ENCODE measurements at places on chromosomes 13 and 19. TPM values are rescaled to one million over a fixed set of nuclear protein-coding genes. Genes with fewer than 3 reads are reported as not detected.

TLE6 gene
- total RNA-seq: 4.4 TPM

GRCh38 chr13:98755729-98756128, 3.3 kb upstream of the SLC15A1 start:
- no peak overlapping the region for H3K27ac ChIP-seq
- H3K27me3 ChIP-seq: peaks cover 43% of the 10 kb centered on the region
- DNase-seq: no peak
- peaks cover 8% of the 10 kb centered on the region for H3K36me3 ChIP-seq
- H3K4me3 ChIP-seq: no peak overlapping the region
- H3K4me1 ChIP-seq: no peaks in the 10 kb centered on the region

GRCh38 chr13:73937441-73937840, 196.8 kb downstream of the KLF12 start:
- H3K36me3 ChIP-seq: peaks cover 13% of the 10 kb centered on the region
- H3K4me1 ChIP-seq: peaks cover 42% of the 10 kb centered on the region

- H3K4me3 ChIP-seq: no peak overlapping the region
- H3K27ac ChIP-seq: no peak overlapping the region
- peaks cover 14% of the 10 kb centered on the region for H3K27me3 ChIP-seq
- no peaks in the 10 kb centered on the region for H3K36me3 ChIP-seq
These were observed 49.0 kb upstream of the ZNF780A start for GRCh38 chr19:40139533-40140287.

DNA sequence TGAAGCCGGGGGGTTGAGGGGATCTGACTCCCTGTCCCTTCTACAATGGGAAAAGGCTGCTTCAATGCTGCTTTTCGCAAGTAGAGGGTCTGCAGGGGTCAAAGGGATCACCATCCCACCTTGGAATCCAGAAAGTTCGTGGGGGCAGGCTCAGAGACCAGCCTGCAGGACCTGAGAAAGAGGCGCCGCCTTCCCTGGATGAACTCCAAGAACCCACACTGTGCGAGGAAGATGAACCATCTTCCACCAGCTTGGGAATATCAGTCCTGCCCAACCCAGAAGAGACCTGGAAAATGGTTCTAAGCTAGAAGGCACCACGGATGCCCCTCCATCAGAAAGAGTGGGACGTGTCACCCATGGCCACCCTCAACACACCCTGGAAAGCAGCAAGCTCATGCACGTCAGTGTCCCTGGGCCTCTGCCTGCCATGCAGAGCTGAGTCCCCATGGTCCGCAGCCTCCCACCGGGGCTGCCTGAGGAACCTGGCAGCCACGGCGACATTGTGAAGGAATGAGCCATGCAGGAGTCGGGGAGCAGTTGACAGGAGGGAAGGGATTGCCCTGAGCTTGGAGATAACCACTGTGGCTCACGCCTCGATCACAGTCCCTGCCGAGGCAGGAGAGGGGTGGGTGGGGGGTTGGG, 14.6 kb downstream of the RAB3D start:
- H3K4me1 ChIP-seq: peaks cover 30% of the 10 kb centered on the region
- peak overlapping the region; percentile 96 for H3K27ac ChIP-seq

ZNF665 gene
- total RNA-seq: 11.3 TPM

DNA sequence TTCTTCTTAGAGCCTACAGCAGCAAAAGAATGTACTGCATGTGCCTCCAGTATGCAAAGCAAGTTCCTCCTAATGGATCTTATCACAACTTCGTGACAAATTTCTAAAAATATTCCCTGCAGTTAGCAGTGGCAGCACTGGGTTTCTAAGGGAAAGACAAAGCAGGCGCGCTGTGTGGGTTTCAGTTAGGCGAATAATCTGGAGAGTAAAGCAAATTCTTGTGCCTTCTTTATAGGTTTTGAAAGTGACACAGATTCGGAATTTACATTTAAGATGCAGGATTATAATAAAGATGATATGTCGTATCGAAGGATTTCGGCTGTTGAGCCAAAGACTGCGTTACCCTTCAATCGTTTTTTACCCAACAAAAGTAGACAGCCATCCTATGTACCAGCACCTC, 167.9 kb downstream of the LMO7 start:
- H3K4me3 ChIP-seq: no peak overlapping the region
- H3K27ac ChIP-seq: no peak overlapping the region
- no peaks in the 10 kb centered on the region for H3K27me3 ChIP-seq
- no peak for DNase-seq
- peaks cover 5% of the 10 kb centered on the region for H3K36me3 ChIP-seq
- H3K4me1 ChIP-seq: peaks cover 16% of the 10 kb centered on the region

DNA sequence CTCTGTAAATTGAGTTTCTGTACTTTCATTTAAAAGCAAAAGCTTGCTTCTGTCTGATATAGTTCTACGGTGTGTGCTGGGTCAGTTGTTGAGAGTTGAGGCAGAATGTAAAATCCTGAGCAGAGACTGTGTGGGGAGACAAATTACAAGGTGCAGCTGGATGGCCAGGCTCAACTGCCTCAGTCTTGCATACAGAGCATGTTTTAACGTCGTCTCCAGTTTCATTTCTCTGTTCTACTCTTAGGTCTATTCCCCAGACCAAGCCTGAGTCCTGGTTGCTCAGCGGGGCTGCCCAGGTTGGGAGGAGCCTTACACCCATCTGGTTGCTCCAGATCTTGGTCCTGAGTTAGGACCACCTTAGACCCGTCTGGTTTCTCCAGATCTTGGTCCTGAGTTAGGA, 54.4 kb upstream of the MEDAG start:
- peaks cover 5% of the 10 kb centered on the region for H3K27me3 ChIP-seq
- no peak overlapping the region for H3K4me3 ChIP-seq
- no peaks in the 10 kb centered on the region for H3K36me3 ChIP-seq
- DNase-seq: no peak

FUT2 gene
- total RNA-seq: not detected

DNA sequence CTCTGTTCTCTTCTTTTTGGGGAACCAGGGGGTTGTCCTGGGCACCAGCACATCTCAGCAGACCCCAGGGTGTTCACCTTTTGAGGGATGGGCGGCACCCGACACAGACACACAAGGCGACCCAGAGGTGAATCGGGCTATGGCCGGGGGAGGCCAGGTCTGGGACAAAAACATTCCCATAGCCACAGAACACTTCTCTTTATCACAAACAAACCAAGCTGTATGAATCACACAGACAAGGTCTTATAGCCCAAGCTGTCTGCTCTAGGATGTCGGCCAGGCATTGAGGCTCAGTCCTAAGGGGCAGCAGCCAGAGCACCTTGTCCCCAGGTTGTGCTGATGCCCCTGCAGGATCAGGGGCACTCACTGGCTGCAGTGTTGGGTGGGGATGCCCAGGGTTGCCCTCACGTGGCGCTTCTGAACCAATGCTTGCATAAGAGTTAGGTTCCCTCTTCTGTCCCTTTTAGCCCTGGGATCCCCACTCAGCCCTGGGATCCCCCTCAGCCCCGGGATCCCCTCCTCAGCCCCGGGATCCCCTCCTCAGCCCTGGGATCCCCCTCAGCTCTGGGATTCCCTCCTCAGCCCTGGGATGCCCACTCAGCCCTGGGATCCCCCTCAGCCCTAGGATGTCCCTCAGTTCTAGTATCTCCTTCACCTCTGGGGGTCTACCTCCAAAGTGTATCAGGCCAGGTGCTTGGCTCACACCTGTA, 26.9 kb downstream of the MAU2 start:
- H3K27me3 ChIP-seq: no peaks in the 10 kb centered on the region
- no peak for DNase-seq
- peaks cover 14% of the 10 kb centered on the region for H3K36me3 ChIP-seq
- H3K4me3 ChIP-seq: no peak overlapping the region

GRCh38 chr13:62847520-62847919, 1431.9 kb upstream of the PCDH20 start:
- H3K4me3 ChIP-seq: no peak overlapping the region
- no peaks in the 10 kb centered on the region for H3K4me1 ChIP-seq
- no peaks in the 10 kb centered on the region for H3K36me3 ChIP-seq
- H3K27ac ChIP-seq: no peak overlapping the region
- no peak for DNase-seq

NANOS2 gene
- total RNA-seq: not detected

ZNF181 gene
- total RNA-seq: 10.6 TPM

GRCh38 chr19:47210689-47211316, 20.2 kb downstream of the BBC3 start:
- H3K4me1 ChIP-seq: peaks cover 10% of the 10 kb centered on the region
- H3K36me3 ChIP-seq: peaks cover 14% of the 10 kb centered on the region
- H3K4me3 ChIP-seq: peak overlapping the region; percentile 21
- DNase-seq: peak; percentile 66

DNA sequence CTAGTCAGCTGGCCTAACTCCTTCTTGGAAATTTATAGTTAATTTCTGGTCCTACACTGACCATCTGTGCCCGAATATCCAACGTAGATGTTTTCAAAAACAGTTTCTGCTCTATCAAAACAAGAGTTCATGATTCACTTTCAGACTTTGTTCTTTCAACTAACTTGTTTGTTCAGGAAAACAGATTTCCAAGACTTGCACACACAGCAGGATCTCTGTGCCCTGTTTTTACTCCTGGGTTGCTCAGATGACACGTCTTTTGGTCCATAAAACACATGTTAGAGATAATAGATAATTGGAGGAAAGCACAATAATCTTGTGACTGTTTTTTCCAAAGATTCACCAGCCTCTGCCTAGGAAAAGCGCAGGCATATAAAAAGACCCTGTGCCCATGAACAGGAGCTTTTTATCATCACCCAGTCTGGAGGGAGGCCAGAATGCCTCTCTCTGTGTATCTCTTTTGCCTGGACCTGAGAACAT, 218.0 kb downstream of the IRS2 start:
- H3K36me3 ChIP-seq: peaks cover 2% of the 10 kb centered on the region
- peaks cover 4% of the 10 kb centered on the region for H3K27me3 ChIP-seq
- no peak for DNase-seq
- H3K4me1 ChIP-seq: peaks cover 18% of the 10 kb centered on the region
- no peak overlapping the region for H3K4me3 ChIP-seq

KCNRG gene
- total RNA-seq: 0.22 TPM

GRCh38 chr19:38273499-38273898, 9.1 kb downstream of the SPINT2 start:
- no peak overlapping the region for H3K4me3 ChIP-seq
- no peaks in the 10 kb centered on the region for H3K36me3 ChIP-seq
- no peak for DNase-seq
- H3K27me3 ChIP-seq: no peaks in the 10 kb centered on the region

Measured in activated naive CD8-positive, alpha-beta T cell treated with anti-CD3 and anti-CD28 coated beads, Interleukin-2, amount 10 ng/mL, durations not matched to agents 7 days and 5 days (primary cell).